CD4-positive, alpha-beta T cell (primary cell): ENCODE measurements at places on chromosomes 1 and 21. TPM values are rescaled to one million over a fixed set of nuclear protein-coding genes. Genes with fewer than 3 reads are reported as not detected.
A peak's percentile ranks its signal among the peaks of the same experiment; 100 is the strongest.

- DNase-seq, result no peak
Observed at GRCh38 chr1:194252199-194252598, 1065.8 kb upstream of the B3GALT2 start.

- no peak for DNase-seq
Observed at GRCh38 chr1:40758578-40759343, 24.8 kb upstream of the KCNQ4 start.

ABL2 gene
- total RNA-seq, result 16.4 TPM

- peak; percentile 45 for DNase-seq
Observed at GRCh38 chr1:234975122-234975940, 153.3 kb downstream of the TOMM20 start.

DNA sequence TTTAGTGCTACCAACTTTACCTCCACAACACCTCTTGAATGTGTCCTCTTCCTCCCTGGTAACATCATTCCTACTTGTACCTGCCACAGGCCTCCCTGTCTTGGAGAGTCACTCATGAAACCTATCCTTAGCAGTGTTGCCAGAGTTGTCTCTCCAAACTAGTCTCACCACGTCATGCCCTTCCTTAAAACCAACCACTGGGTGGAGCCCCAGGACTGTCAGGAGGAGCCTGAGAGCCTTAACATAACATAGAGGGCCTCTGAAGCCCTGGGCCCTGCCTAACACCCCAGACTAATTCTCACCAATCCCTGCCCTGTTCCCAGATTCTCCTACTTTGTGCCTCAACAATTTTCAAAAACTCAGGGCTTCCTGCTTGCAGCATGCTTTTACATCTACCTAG lies 65.3 kb downstream of the ZNF697 start:
- DNase-seq, result no peak

DNA sequence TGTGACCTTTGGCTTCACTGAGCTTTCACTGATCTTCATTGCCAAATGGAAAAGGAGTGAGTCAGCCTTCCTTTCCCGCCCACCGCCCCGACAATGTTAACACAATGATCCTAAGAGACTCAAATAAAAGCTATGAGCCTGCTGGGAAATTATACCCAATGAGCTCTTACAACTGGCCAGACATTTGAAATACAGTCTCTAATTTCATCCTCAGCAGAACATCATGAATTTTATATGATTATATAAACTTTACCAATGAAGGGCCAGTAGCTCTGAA lies 252.5 kb downstream of the SIPA1L2 start:
- DNase-seq, result no peak

DNA sequence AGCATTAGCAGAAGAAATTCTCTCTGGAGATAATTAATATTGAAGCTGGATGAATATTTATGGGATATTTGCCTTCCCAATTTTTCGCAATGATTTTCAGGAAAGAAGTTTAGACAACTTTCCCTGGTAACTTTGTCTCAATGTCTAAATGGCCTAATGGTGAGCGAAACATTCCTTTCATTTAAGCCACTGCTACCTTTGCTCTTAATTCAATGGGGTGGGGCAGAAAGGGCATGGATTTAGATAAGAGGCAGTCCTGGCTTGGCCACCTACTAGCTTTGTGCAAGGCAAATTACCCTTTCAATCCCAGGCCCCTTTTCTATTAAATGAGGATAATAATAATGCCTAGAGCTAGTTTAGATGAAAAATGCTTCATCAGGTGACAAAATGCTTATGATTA lies 27.1 kb upstream of the LYST start:
- no peak for DNase-seq

DNA sequence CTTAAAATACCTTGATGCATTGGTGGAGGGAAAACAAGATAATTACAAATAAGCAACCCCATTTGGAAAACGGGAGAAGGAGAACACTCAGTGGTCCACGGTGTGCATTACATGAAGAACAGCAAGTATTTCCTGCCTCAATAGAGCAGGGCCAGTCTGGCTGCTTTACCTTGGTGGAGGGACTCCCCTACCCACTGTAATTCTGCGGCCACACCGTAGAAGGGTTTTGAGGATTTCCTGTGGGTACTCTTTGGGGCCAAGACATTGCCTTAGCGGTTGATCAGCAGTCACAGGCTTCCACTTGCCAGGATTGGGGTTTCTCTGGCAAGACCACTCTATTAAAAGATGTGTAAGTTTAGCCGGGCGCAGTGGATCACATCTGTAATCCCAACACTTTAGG lies 16.3 kb upstream of the TMEM54 start:
- DNase-seq, result no peak

DNA sequence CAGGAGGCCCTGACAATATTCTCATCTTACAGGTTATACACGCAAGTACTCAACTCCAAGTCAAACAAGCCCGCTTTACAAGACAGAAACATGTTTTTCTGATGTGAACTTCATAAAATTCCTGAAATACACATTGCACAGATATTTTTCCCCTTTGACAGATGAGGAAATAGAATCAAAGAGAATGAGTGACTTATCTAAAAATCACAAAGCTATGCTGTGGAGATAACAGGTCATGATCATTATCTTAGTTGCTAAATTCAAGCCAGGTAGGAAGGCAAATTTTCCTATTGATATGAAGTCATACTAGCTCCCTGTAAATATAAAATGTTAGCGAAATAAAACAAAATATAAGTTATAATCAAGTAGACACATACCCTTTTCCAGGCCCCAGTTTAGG lies 18.3 kb downstream of the UBR4 start:
- no peak for DNase-seq

KLHDC8A gene
- total RNA-seq, result not detected

SIM2 gene
- total RNA-seq, result not detected

DNA sequence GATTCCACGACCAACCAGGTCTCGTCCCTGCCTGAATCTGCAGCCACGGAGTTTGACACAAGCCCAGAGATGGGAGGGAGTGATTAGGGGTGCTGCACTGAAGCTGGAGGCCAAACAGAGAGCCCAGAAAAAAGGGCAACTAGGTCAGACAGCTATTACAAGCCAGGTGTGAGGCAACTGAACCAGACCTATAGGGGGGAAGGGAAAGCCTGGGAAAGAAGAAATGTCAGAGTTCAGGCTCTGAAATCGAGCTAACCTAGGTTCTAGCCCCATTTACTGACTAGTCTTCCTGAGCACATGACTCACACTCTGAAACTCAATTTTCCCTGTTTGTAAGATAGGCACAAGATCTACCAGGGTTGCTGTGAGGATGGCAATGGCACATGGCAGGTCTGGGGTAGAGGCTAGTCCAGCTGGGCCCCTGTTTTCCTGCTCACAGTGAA lies 1.7 kb downstream of the DHCR24 start:
- DNase-seq, result no peak

TSACC gene
- total RNA-seq, result not detected

- no peak for DNase-seq
Observed at GRCh38 chr1:21258331-21259134, 31.7 kb downstream of the ECE1 start.
